Stimulated activated CD8-positive, alpha-beta memory T cell treated with anti-CD3 and anti-CD28 coated beads, Interleukin-4, amount 100 ng/mL, for 4 hours (primary cell): ENCODE measurements at places on chromosomes 7 and 10.

DNA sequence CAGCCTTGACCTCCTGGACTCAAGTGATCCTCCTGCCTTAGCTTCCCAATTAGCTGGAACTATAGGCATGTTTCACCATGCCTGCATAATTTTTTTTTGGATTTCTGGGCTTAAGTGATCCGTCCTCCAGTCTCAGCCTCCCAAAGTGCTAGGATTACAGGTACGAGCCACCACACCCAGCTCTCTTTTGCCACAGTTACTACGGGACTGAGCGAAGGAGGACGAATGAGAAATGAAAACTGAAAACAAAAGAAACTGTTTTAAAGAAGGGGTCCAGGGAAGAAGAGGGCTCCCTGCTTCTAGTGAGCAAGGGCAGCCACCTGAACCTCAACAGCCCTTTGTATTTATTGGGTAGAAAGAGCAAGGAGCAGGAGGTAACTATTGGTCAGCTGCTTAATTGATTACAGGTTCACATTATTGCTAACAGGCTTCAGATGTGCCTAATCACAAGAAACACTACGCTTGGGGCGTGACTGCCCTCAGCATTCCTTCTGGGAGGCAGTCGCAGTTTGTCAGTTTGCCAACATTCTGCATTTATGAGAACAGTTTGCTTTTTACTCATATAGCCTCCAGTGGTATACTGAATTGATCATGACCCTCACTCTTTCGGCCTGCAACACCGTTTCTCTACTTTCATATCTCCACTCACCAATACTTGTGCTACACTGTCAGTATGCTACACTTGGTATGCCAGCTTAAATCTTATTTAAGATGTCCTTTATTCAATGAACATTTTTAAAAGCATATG is 676.8 kb downstream of the DNAJB9 start:
- no peak for DNase-seq

- no peak for DNase-seq
These were observed 91.6 kb downstream of the PLCE1 start for GRCh38 chr10:94085288-94085687.

DNA sequence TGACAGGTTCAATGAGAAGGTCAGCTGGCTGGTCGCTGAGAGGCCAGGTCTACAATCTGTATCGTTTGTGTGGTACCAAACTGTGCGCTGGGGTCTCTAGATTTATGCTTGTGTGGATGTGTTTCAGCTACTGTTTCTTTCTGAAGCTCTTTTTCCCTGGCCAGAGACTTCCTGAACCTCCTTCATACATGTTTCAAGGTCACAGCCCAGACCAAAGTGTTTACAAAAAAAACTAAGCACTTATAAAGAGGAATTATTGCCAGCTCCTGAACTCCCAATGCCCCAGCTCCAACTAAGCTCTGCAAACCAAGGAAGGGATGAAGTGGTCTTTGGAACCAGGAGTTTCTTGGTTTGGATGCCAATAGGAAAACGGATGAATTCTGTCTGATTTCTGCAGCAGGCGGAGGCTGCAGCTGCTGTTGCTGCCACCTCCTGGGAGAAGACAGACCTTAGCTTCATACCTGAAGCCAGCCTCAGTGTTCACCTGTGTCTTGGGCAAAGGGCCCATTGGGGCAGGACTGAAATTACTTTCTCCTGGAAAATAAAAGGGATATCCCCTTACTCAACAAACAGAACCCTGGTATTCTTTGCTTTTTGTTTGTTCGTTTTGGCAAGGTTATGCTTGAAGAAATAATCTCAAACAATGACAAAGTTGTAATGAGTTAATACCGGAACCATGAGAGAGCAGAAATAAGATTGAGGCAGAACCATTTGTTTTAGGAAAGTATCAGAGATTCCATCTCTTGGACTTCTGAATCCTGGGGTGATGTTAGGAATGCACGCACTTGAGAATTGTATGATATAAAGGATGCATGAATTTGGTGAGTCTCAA is 24.6 kb upstream of the MKLN1 start:
- DNase-seq = peak; percentile 3

DNA sequence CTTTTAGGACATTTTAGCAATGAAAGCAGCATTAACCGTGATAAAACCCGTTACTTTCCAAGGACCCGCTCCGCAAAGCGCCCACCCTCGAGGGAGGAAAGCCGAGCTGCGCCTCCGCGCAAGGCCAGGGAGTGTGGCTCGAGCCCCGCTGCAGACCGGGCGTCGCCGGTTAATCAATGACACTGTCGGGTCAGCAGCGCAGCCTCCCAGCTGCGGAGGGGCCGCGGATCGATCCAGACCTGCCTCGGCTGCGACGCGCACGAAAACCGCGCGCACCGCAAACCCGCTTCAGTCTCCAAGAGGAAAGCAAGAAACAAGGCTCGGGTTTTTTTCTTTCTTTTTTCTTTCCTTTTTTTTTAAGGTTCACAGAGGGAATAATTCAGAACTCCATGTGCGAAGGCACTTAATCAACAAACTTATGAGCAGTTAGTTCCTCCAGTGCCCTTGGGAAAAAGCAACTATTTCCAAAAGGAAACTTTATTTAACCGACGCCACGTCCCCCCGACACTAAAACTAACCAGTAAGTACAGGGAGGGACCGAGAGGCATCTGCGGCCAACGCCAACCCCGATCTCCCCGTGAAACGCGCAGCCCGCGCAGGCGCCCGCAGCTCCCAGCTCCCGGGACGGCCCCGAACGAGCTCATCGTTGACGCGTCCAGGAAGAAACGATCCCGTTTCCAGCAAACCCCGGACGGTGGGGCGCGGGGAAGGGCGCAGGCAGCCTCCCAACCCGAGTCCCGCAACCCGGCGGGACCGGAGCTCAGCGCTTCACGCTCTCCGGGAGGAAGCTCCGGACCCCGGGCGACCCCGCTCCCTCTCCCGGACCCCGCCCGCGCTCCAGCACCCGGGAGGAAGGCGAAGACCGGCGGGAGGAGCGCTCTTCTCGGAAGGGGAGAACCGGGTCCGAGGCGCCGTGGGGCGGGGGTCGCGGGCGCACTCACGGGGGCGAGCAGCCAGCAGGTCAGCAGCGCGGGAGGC is 598 bp downstream of the VIPR2 start:
- no peak for DNase-seq

GRCh38 chr7:70669854-70670253 is 462.1 kb upstream of the GALNT17 start:
- no peak for DNase-seq

DNA sequence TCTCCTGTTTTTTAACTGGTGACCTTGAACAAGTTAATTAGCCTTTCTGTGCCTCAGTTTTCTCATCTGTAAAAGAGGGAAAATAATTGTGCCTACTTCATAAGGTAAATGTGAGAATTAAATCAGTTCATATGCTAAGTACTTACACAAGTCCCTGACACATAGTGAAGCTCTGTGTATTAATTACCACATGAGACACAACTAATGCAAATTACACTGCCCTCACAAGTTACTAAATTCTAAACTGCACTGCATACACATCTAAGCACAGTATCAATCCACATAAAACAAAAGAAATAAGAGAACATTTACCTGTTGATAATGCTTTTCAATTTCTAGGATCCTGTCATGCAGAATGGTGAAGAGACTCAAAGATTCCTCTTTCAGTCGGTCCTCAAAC is 22.5 kb downstream of the C10orf67 start:
- DNase-seq = no peak

DNA sequence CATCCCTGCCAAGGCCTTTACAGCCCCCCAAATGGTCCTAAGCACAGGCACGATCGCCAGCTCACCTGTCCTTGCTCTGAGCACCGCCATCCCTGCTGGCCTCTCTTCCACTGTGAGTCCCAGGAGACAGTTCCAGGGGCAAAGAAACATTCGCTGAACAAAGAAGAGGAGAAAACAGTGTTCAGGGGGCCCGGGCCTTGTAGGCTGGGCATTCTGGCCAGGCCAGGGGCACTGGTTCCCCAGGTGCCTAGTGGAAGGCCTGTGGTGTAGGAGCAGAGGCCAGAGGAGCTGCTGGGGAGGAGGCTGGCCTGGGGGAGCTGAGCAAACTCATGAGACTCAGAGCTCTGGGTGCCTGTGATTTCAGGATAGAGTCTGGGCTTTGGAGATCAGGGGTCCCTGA is 22.6 kb downstream of the AQP1 start:
- DNase-seq = no peak

GRCh38 chr10:71176661-71177060 is 35.7 kb upstream of the UNC5B start:
- no peak for DNase-seq

GRCh38 chr10:34864149-34865067 is 49.3 kb upstream of the PARD3 start:
- no peak for DNase-seq

DNA sequence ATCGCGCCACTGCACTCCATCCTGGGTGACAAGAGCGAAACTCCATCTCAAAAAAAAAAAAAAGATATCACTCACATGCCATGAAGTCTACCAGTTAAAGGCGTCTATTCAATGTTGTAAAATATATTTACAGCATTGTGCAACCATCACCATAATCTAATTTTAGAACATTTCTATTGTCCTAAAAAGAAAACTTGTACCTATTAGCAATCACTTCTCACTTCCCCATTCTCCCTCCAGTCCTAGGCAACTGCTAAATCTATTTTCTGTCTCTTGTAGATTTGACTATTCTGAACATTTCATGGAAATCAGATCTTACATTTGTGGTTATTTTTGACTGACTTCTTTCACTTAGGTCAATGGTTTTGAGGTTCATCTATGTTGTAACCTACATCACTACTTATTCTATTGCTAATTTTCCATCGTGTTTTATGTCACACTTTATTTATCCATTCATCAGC is 25.2 kb upstream of the OTUD1 start:
- DNase-seq = no peak

GRCh38 chr10:73131913-73132686 is 21.8 kb downstream of the NUDT13 start:
- DNase-seq = no peak

GRCh38 chr10:955820-956217 is 24.3 kb upstream of the LARP4B start:
- DNase-seq = no peak

DNA sequence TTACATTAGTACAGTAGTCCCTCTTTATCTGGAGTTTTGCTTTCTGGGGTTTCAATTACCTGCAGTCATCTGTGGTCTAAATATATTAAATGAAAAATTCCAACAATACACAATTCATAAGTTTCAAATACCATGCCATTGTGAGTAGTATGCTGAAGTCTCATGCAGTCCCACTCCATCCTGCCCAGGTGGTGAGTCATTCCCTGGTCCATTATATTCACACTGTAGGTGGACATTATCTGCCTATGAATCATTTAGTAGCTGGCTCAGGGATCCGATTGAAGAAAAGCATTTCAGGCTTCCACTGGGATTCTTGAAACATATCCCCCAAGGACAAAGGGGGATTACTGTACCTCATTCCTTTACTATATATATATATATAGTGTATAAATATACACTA is 298.2 kb upstream of the GALNT17 start:
- no peak for DNase-seq

GRCh38 chr7:1884583-1885350 is 214.7 kb downstream of the ELFN1 start:
- no peak for DNase-seq

- DNase-seq = no peak
These were observed 62.7 kb downstream of the AKR1C4 start for GRCh38 chr10:5259132-5259951.

DNA sequence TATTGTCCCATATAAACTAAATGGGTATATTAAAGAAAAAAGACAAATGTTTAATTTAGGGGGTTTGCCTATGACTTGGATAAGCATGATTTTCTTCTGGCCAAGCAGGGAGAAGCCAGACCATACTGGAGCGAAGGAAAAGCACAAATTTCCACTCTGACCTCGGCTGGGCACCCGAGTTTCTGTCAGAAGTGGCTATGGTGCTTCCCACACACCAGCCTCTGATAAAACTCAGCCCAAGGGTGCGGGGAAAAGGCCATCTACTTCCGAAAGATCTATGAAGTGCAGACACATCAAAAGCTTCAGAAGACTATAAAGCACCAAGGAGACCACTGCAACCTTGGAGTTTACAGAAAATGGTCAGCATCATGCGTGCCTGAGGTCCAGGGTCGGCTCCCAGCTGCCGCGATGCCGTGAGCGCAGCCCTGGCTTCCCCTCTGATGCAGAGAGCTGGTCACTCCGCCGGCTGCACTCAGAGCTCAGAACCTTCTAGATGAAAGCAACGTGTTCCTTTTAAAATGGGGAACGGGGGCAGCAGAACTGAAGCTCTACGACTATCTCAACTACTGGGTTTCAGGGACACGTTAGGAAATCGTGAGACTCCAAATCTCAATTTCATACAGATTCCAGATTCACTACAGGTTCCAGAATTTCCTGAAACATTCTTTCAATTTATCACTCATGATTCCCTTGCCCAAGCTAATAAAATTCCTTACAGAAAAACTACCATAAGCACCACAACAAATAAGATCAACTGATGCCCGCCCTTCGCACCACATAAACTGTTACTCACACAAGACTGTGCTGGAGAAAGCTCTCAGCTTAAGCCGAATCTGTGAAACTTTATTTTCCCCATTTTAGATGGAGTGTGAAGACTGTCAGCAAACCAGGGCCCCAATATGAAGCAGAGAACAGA is 84.5 kb downstream of the DIP2C start:
- DNase-seq = no peak

GRCh38 chr7:91319351-91319750 is 55.1 kb downstream of the FZD1 start:
- no peak for DNase-seq

DNA sequence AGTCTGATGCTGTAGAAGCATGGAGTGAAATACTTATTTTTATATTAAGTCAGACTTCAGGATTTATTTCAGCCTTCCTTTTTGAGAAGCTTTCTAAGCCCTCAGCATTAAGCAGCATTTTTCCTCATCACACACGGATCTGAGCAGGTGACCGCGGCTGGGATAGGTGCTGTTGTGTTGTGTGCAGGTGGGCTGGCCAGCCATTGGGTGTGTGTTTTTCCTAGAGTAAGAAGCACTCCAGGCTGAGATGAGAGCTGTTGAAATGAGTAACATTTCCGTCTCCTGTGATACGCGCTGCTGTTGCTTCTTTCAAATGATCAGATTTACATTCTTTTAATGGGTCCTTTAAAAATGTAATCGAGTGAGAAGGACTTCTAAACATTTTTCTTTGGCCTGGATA is 63.9 kb downstream of the INSYN2A start:
- DNase-seq = no peak

DNA sequence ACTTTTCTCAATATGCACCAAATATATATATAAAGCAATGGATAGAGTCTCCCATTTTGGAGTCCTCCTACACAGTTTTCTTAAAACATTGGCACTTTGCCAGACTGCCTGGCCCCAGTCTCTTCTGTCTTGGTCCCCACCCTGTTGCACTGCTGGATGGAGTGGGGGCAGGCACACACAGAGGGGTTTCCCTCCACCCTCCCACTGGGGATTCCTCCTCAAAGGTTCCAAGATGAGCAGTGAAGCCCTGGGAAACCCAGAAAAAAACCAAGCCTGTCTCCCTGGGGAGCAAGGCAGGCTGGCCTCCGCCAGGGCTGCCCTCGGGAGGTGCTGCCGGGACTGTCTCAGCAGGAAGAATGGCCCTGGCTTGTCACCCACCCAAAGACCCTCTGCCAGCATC is 68.0 kb downstream of the SH3PXD2A start:
- DNase-seq = no peak
